ENCODE measurements at places on chromosomes 11 and 22.

- DNase-seq = no peak
Measured at GRCh38 chr11:45830596-45830995, 16.7 kb upstream of the CRY2 start.

DNA sequence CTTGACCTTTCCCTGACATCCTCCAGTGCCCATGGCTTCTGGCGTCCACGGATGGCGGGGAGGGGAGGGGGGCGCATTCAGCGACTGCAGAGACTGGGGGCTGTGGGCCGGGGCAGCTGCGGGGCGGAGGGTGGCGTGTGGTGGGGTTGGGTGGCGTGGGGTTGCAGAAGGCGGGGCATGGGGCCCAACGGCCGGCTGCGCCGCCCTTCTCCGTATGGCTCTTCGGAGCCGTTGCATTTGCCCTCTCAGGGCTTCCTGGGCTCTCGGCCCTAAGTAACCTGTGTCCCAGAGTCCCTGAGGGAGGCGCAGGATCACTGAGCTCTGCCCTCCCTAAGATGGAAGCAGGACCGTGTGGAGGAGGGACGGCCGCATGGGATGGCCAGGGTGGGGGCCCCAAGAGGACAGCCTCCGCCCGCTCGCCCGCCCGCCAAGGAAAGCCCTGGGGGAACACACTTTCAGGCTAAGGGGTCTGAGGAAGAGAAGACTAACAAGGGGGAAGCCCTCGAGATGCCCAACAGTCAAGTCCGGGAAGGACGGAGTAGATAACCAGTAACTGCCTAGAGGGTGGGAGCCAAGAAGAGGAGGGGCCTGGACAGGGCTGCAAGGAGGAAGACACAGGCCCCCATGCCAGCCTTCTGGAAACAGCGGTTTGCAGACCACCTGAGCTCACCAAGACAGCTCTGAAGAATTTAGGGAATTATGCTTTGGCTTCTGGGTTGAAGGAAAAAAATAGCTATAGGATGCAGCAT, 9.2 kb upstream of the AIFM3 start:
- no peak for DNase-seq

GRCh38 chr22:48554893-48555572, 1272.6 kb downstream of the BRD1 start:
- no peak for DNase-seq

DNA sequence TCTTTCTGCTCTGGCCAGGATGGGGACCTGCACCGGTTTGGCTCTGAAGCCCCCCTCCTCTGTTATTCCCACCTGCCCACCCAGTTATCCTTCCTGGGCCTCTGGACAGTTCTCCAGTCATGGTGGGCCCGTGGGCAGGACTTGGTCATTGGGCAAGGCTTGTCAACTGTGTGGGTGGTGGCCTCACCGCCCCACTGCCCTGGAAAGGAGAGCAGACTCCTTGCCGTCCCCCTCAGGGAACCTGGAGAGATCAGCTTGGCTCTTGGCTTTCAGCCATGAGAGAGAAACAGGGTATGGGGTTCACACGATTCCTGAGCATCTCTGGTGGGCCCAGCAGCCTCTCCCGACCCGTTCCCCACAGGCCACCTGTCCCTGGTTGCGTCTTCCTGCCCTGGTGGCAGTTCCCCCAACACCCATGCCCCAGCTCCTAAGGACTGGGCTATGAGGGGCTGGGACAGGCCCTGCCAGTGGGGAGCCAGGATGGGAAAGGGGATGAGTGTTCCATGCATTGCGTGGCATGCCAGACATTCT, 92.3 kb downstream of the MORC2 start:
- no peak for DNase-seq

GRCh38 chr22:44001521-44001920, 22.6 kb upstream of the PARVB start:
- no peak for DNase-seq

DNA sequence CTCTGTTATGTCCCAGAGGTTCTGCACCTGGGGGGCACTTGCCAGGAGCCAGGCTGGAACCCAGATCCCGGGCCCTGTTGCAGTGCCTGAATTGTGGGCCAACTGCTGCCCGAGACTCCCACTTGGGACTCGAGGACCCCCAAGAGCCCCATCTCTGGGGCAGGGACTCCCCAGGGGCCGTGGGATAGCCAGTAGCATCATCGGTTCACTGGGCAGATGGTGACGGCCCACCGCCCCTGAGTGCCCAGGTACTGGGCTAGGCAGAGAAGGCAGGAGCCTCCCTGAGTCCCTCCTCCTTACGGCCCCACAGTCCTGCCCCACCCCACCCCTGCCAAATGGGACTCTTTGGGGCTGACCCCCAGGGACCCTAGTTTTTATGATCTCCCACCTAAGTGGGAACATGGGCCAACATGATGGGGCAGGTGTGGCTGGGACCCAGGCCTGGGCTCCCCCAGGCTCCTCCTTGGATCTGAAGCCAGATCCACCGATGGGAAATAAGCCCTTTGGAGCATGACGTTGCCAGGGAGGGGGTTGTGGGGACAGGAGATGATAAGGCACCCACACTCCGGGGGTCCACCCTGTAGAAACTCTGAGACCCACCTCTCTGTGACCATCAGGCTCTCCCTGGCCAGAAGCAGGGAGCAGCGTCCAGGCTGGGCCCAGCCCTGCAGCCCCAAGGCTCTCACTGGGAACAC, 94.5 kb upstream of the FGF3 start:
- no peak for DNase-seq

DNA sequence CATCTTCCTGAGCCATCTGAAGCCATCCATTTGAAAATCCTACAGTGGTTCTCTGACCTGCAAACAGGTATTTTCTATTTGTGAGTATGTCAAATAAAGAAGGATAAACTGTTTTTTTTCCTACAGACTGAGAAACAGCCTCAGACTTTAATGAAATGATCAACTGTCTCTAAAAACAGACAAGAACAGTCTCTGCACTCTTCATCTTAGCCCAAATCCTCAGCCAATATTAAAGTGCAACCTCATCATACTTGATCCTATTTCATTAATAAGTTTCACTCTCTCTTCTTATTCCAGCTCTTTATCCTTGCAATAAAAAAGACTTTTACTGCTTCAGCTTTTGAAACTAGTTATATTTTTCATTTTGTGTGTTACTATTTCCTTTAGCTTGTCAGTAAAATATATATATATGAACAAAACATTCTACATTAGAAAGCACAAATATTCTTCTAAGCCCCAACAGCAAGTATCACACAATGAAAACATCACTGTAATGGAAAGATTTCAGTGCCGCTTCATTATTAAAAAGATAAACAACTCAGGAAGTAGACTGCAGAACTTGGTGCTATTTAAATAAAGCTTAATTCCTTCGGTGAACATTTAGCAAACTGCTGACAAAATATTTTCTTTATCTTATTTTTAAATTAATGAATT, 45.5 kb upstream of the FAT3 start:
- no peak for DNase-seq

GRCh38 chr11:116981266-116981885, 116.9 kb downstream of the SIK3 start:
- DNase-seq = no peak

- DNase-seq = no peak
Measured at GRCh38 chr11:11501546-11502262, 120.1 kb downstream of the GALNT18 start.

DNA sequence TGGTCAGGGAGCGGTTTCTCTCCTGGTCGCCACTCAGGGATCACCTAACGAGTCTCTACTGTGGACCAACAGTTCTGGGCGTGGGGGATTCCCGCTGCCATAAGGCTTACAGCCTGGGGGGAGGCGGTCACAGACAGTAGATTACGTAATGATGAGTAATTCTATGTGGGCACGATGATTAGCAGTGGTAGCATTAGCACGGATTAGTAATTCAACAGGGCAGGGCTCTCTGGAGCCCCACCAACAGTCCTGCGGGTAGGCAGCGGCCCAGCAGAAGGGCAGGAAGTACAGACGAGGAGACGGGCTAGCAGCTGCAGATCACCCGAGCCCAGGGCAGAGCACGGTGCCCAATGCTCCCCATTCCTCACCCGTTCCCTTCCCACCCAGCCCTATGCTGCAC, 3.6 kb downstream of the SHISAL1 start:
- no peak for DNase-seq

GRCh38 chr11:131977854-131978253, 607.4 kb downstream of the NTM start:
- no peak for DNase-seq

DNA sequence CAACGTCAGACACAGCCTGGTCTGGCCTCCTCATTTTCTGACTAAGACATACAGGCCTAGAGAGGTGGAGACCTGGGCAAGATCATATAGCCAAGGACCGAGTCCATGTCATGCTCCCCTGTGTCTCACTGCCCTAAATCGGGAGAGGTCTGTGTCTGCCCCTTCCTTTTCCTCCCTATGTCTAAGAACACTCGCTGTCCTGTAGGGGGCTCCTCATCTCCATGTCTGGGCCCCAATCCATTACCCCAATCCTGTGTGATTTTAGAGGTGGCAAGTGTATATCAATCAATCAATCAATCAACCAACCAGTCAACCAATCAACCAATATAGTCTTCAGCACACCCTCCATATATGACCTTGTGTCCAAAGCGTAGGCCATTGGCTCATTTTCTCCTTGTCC, 125.7 kb downstream of the KIRREL3 start:
- no peak for DNase-seq

- no peak for DNase-seq
Measured at GRCh38 chr11:116534270-116534975, 238.4 kb downstream of the BUD13 start.

- no peak for DNase-seq
Measured at GRCh38 chr22:45211435-45211834, 29.3 kb downstream of the KIAA0930 start.

DNA sequence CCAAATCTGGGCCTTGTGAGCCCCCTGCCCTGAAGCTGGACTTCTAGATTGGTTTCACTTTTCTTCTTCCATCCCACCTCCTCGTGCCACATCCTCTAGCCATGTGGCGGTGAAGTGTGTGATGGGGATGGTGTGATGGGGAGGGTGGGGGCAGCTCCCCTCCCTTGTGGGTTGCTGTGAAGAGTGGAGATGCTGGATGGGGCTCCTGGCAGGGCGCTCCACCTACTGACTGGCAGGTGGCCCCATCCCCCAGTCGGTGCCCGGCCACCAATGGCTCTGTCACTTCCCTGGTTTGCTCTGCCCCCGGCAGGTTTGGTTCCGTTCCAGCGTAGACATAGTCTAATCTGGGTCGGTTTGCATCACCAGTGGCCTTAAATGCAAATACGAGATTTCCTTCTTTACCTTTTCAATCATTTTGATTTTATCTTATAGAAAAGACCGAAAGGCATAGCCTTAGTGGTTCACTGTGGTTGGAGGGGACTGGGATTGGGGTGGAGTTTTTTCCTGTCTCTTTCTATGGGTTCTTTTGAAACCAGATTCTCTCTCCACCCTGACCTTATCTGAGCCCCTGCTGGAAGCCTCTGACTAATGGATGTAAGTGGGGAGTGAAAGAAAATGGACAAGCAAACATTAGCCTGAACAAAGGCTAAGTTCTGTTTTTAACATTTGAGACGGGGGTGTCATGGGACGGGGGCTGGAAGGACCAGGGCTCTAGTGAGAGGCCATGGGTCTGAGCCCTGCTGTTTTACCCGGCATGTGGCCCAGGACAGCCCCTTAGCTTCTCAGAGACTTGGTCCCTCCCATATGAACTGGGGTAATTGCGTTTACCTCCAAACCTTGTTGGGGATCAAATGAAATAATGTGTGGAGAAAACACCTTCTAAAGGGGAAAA, 149.3 kb downstream of the CACNA1I start:
- DNase-seq = no peak

DNA sequence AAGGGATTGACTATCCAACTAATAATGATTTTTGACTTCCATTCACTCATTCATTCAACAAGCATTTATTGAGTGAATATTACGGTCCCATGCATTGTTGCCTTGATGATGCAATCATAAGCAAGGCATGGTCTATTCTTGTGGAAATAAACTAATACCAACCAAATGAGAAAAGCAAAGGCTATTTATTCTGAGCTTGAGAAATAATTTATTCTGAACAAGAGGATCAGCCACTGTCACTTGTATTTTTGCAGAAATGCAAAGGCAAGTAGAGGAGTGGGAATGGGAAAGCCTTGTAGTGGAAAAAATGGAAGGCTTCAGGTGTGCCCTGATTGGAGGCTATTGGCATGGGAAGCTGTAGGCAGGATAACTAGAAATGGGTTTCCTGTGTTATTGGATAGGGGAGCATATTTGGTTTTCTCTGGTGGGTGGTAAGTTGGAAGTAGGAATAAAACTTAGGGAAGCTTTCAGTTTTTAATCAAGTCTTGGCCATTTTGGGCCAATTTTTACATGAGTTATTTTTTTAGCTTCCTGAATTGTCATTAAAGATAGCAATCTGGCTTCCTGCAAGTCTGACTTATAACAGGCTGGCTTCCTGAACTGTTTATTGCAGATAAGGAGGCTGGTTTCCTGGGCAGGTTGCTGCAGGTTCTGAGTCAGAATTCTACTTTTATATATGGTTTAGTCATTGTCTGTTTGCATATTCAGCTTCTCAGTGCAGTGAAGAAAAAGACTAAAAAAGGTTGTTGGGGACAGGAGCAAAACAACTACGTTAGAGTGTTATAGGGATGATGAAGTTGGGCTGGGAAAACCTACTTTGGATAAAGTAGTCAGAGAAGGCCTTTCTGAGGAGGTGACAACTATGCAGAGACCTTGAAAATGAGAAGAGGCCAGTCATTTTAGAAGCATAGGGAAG, 106.7 kb downstream of the APIP start:
- DNase-seq = no peak

GRCh38 chr11:11626128-11626527, 4.3 kb upstream of the GALNT18 start:
- DNase-seq = no peak

- no peak for DNase-seq
Measured at GRCh38 chr11:117394221-117394925, 66.7 kb downstream of the CEP164 start.

GRCh38 chr11:7592711-7593110, 78.9 kb downstream of the PPFIBP2 start:
- DNase-seq = no peak

DNA sequence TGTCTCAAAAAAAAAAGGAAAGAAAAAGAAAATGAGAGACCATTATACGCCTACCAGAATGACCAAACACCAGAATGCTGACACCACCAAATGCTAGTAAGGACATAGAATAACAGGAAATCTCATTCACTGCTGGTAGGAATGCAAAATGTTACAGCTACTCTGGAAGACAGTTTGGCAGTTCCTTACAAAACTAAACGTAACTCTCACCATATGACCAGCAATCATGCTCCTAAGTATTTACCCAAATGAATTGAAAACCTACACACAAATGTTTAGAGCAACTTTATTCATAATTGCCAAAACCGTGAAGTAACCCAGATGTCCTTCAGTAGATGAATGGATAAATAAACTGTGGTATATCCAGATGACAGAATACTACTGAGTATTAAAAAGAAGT, 7.2 kb downstream of the CHKA start:
- DNase-seq = no peak

GRCh38 chr22:42321908-42322561, 51.6 kb upstream of the TCF20 start:
- no peak for DNase-seq

- no peak for DNase-seq
Measured at GRCh38 chr11:11572386-11572785, 49.4 kb downstream of the GALNT18 start.

GRCh38 chr11:45259592-45259991, 26.5 kb downstream of the SYT13 start:
- DNase-seq = no peak

GRCh38 chr11:101487775-101488174, 96.0 kb downstream of the TRPC6 start:
- DNase-seq = no peak

GRCh38 chr22:49586244-49586748, 241.4 kb downstream of the BRD1 start:
- DNase-seq = no peak

- no peak for DNase-seq
Measured at GRCh38 chr22:22520667-22521602, 865 bp upstream of the ZNF280A start.

GRCh38 chr11:113048820-113049768, 87.9 kb downstream of the NCAM1 start:
- no peak for DNase-seq

Data from activated naive CD8-positive, alpha-beta T cell treated with anti-CD3 and anti-CD28 coated beads, Interleukin-2, amount 50 U/mL, for 16 hours (primary cell).